Stimulated activated CD4-positive, alpha-beta T cell treated with anti-CD3 and anti-CD28 coated beads, TNF-alpha, amount 100 ng/mL, for 48 hours (primary cell): ENCODE measurements at places on chromosomes 7 and 10.

DNA sequence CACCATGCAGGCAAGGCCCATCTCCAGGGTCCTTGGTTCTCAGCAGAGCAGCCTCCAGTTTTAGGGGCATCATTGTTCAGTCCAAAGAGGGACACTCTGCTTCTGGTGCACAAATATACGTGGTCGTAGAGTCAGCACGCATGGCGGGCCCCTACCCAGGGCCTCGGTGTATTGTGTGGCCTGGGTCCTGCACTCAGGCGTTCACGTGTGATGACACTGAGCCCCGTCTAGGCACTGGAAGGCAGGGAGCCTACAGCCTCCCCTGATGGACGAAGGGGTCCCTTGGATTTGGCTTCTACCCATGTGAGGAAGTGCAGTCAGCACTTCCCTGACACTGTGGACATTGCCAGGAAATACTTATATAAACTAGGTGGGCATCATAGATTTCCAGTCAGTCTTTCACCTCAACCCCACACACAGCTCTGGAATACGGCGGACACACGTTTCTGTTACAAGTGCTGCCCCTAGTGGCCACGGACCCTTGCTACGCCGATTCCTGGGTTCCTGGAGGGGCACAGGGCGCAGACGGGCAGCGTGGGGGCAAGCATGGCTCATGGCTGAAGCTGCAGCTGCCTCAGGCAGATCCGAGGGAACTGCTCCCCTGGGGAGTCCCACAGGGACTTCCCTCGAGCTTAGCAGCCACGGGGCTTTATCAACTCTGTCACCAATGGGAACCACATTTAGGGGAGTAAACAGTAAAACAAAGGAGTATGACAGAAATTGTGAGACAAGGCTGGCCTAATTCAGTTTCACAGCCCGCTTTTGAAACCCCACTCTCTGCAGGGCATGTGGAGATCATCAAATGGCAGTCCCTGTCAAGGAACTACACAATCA lies 25.4 kb downstream of the AIFM2 start:
- peak; percentile 16 for DNase-seq

DNA sequence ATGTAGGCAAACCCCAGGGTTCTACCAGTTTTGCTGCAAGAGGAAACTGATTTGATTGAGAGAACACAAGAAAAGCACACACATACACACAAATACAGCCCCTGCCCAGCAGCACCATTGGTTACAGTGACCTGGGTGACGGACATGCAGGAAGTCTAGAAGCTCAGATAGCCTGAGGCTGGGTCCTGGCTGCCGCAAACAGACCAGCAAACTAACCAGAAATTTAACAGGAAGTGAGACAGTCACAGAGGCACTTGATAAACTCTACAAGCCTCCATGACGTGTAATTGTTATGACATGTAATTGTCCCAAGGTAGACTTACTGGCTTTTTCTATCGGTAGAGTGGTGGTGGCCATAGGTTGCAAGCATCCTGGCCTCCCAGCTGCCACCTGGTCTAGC lies 58.9 kb downstream of the PRKAR2B start:
- no peak for DNase-seq

GRCh38 chr10:67698164-67698563 lies 2.2 kb upstream of the CTNNA3 start:
- DNase-seq, result no peak

DNA sequence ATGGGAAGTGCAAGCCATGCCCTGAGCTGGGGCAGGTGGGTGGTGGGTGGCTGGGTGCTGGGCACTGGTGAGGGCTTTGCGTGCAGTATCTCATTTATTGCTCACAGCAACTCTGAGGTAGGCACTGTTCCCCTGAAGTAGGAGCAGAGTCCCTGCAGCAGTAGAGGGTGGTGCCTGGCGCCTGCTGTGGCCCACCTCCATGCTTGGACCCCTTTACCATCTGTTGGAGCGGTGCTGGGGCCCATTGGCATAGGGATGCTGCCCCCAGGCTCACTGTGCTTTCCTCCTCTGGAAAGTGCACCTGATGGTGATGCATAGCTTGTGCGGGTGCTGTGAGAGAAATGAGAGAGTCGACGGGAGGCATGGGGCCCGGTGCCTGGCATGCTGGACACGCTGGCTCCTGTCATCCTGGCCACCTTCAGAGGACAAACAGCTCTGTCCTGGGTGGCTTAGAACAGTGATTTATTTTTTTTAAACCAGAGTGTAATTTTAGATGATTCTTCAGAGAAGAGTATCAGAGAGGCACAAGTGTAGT lies 10.4 kb downstream of the SFRP5 start:
- DNase-seq, result no peak

DNA sequence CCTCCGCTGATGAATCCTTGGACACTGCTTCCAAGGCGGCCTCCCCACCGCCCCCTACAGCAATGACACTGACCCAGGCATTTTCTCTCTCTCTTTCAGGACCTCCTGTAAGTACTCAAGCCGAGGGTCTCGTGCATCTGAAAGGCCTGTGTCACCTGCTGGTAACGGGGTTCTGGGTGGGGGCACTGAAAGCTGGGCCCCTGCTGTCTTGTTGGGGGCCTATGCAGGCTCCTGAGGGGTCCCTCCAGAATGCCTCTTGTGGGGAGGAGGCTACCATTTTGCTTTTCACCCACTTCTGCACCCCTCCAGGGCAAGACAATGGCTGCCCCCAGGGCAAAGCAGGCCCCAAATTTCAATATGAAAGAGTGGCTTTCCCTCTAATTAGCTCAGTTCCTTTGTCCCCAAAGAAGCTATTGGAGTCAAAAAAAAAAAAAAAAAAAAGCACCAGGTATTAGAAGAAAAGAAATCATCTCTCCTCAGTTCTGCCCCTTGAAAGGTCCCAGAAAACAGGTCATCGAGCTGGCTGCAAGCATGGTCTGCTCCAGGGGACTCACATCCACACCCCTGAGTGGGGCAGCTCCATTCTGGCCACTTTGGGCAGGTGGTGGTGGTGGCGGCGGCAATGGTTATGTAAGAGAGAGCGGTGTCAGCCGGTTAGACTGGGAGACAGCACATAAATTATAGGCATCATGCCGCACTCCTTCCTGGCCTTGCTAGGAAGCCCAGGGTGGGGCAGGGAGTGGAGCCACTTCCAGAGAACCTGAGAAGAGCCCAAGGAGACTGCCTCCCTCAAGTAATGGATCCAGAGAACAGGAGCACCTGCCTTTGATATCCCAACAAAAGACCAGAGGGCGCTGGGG lies 66.2 kb downstream of the COL13A1 start:
- DNase-seq, result no peak

- DNase-seq, result no peak
Observed at GRCh38 chr10:24503461-24504320, 220.0 kb downstream of the ARHGAP21 start.

- DNase-seq, result no peak
Observed at GRCh38 chr7:27186668-27187474, 1.8 kb upstream of the HOXA11 start.

DNA sequence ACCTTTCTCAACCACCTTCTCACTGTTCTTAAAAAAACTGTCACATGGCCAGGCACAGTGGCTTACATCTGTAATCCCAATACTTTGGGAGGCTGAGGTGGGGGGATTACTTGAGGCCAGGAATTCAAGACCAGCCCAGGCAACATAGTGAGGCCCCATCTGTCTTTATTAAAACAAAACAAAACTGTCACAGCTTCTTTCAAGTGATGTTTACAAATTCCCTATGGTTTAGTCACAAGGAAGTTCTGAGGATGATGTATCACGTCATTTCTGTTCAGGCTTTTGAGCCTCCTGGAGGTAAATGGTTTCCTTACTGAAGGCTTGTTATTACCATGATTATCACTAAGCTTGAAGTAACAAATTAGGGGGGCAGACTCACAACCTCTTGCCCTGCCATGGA lies 186.2 kb downstream of the CFTR start:
- DNase-seq, result no peak

DNA sequence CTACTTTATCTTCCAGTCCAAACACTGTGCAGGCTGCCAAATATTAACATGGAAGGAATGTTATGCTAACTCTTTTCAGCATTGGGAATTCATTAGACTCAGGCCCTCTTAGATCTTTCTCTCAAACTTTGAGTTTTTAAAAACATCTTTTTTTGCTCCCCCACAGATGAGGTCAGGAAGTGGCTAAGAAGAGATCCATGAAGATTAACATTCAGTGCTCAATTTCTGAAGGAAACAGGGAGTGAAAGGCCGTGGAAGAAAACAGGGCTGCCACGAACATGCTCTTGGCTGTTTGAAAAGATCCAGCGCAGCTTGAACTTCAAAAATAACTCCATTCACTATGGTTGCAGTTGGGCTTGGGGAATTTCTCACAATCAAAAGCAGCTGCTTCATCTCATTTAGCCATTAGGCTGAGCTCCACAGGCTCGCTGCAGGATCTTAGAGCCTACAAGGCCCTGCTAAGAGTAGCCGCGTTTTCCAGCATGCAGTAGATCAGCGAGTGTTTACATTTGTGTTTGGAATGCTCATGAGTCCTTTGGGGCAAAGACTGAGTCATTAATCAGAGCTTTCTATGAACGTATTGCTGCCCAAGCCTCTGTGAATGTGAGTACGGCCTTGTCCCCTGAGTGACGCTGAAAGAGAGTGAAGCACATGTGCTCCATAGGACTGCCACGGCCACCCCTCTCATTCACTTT lies 41.2 kb upstream of the TNS3 start:
- DNase-seq, result no peak

DNA sequence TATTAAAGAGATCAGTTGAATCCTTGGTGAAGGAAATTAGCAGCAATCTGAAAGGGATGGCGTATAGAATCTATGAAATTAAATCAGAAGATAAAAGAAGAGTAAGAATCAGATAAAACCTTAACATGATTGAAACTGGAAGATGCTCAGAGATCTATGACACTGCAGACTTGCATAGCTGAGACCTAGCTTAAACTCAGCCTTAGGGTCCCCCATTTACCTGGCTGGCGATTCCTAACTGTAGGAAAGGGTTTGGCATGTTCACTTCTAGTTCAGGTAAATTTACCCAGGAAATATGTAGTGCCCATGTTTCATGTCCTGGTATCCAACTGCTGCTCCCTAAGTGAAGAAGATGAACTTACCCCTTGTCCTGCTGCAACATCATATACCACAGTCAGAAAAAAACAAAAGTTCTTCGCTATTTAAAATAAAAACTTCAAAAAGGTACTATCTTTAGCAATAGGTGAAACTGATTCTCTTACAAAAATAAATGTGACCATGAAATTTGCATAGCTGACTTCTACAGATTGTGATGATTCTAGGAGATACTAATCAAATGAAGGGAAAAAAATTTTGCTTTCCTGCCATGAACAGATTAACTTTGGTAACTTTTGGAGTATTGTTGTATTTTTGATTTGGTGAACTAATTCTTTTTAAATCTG lies 47.8 kb upstream of the TMEM243 start:
- no peak for DNase-seq

DNA sequence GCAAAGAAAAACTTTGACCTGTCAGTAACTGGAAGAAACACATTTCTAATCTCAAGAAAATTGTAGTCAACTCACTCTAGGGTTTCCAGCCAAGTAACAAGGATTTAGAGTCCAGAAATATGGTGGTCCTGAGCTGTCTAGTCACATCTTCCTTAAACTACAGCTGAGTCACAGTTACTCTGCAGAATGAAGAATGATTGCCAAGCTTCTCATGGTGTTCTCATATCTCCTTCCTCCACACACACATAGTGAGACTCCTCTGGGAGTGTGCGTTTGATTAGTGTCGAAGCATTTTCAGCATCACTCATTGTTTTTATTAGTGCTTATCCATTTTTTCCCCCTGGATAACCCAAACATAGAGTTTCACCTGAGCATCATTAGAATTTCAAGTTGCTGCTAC lies 93.1 kb upstream of the CXCL12 start:
- no peak for DNase-seq

GRCh38 chr10:52682766-52683165 lies 89.8 kb downstream of the MBL2 start:
- no peak for DNase-seq

GRCh38 chr7:69091521-69091920 lies 506.8 kb upstream of the AUTS2 start:
- no peak for DNase-seq

- no peak for DNase-seq
Observed at GRCh38 chr7:130218806-130219620, 11.4 kb downstream of the SSMEM1 start.

GRCh38 chr10:76509446-76509845 lies 1078.0 kb downstream of the LRMDA start:
- DNase-seq, result no peak

- DNase-seq, result no peak
Observed at GRCh38 chr10:127904311-127905000, 2.4 kb upstream of the PTPRE start.

GRCh38 chr10:71622616-71623015 lies 97.0 kb downstream of the C10orf105 start:
- no peak for DNase-seq

DNA sequence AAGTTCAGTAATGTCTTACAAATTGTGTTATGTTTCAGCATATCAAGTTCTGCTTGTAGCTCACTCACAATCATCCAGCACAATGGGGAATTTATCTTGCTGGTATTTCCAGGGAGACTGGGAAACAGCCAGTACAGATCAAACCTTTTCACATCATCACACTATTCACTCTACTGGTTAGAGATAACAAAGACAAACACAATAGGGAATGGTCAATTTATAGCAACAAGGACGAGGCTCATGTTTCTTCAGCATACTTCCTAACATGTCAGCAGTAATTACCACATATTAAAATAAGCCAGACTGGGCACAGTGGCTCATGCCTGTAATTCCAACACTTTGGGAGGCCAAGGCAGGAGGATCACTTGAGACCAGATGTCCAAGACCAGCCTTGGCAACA lies 38.3 kb downstream of the TOMM7 start:
- no peak for DNase-seq

GRCh38 chr7:54544527-54545240 lies 2.5 kb downstream of the VSTM2A start:
- no peak for DNase-seq

DNA sequence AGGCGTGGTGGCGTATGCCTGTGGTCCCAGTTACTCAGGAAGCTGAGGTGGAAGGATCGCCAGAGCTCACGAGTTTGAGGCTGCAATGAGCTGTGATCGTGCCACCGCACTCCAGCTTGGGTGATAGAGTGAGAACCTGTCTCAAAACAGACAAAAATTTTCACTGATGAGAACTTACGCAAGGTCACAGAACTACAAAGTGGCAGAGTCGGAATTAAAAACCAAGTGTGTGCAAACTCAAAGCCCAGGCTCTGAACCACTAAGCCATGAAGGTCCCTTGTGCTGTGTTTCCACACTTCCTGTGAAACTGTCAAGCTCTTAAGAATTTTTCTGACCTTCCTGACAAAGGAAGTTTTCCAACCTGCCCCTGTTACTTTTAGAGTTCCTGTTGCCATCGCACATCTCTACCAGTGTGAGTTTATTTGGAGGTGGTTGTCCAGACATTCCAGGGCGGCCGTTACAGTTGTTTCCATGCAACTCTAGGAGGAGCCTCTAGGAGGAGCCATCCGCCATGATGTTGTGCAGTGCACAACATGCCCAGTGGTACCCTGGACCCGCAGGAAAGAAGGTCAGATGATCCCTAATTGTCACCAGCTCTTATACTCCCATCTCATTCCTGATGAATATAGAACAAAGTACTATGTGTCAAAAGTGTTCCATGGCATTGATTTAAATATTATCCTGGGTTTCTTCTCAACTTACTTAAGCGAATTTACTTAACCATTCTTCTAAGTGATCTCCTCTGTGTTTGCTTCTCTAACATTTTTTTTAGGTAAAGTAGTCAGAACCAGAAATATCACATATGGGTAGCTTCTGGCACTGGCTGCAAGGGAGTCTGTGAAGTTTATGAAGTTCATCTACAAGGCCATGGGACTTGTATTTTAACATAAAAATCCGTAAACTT lies 49.0 kb upstream of the LYZL1 start:
- DNase-seq, result no peak

GRCh38 chr10:248307-248706 lies 113.1 kb downstream of the ZMYND11 start:
- no peak for DNase-seq

GRCh38 chr10:119379466-119380071 lies 162.9 kb downstream of the RGS10 start:
- DNase-seq, result no peak
